ENCODE measurements at places on chromosomes 13 and 19.

DNA sequence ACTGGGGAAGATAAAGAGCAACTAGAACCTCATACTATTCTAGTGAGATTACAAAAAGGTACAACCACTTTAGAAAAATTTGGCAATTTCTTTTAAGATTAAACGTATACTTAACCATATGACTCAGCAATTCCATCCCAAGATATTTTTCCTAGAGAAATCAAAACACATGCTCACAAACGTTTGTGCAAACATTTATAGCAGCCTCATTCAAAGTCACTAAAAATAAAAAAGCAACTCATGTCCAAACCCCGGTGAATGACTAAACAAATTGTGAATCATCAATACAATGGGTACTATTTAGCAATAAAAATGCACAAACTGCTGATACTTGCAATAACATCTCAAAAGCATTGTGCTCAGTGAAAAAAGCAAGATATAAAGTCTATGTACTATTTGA lies 121.5 kb downstream of the FRY start:
- DNase-seq: no peak

- DNase-seq: no peak
Measured at GRCh38 chr13:31528176-31528575, 211.2 kb upstream of the RXFP2 start.

GRCh38 chr19:50542943-50543342 lies 25.3 kb downstream of the LRRC4B start:
- DNase-seq: no peak

DNA sequence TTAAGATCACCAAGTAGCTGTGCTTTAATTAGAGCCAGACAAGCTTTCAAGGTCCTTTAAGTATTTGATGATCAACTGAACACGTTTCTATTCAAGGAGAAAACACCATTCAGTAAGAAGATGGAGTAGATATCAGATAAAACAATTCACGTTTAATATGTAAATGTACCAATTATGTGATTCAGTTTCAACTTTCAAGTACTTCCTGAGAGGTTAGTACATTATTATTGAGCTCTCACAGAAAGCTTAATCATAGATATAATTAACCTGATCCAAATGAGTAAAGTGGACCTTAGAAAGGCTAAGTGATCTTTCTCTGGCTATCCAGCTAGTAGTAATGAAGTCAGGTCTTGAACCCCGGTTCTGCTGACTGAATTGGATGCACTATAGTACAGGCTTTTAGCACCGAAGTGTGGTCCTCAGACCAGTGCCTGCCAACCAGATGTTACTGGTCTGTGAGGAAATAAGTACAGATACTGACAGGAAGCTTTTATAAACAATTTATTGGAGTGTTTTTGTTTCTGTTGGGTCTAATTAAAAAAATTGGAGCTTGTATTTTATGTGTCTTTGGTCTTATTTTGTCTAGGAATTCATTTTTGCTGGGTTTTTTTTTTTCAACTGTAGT lies 10.2 kb downstream of the CLN5 start:
- DNase-seq: no peak

DNA sequence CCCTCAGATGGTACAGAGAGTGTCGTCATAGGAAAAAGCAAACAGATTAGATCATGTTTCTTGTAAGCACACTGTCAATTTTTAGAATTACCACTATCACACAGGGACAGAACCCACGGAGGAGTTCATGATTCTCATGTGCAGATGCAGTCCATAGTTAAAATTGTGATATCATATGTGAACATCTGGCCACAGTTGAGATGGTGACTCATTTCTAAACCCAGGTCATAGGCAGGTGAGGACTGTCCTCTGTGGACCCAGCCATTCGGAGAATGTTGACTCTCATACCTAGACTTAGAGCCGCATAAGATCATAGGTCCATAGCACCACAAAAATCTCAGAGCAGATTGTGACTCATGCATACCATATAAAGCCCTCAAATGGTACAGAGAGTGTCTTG lies 17.8 kb upstream of the ZNF730 start:
- no peak for DNase-seq

DNA sequence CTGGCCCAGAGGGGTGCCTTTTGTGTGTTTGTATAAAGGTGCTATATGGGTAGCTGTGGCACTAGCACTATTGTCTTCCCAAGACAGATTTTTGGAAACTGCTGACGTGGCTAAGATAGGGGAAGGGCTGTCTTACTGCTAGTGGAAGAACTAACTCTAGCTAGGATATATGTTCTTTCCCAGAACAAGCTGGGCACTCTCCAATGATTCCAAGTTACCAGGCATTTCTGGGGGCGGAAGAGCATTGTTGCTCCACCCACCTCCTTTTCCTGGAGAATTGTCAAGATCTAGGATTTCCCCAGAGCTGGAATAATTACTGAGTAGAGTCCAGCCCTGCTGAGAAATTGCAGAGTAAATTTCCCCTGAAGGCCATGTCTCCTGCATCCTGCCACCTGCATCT lies 408.3 kb downstream of the KLF5 start:
- no peak for DNase-seq

Measured in NCI-H524 (cell line).